ENCODE measurements at places on chromosomes 4 and X. TPM values are rescaled to one million over a fixed set of nuclear protein-coding genes. Genes with fewer than 3 reads are reported as not detected.

GRCh38 chrX:28550331-28550872 is 36.8 kb upstream of the IL1RAPL1 start:
- no peak for DNase-seq

DNA sequence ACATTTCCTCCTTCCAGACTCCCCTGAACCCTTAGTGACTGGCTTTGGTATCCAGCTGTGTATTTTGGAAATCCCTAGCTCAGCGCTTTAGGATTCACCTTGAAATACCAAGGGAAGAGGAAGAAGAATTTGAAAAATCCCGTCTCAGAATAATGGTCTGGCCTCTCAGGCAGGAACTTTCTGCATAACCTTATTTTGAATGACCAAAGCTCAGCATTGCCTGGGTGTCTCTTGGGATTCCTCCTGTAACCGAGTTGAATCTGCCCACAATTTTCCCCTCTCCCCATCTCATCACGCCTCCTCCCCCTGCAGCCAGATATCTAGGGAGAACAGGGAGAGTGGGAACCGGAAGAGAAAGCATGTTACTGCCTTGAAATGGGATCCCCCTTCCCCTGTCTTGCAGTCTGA is 116.2 kb downstream of the SMIM20 start:
- no peak for DNase-seq

GRCh38 chrX:20432048-20432447 is 165.3 kb upstream of the RPS6KA3 start:
- no peak for DNase-seq

- DNase-seq, result no peak
Observed at GRCh38 chrX:45138525-45138924, 62.2 kb downstream of the DIPK2B start.

DNA sequence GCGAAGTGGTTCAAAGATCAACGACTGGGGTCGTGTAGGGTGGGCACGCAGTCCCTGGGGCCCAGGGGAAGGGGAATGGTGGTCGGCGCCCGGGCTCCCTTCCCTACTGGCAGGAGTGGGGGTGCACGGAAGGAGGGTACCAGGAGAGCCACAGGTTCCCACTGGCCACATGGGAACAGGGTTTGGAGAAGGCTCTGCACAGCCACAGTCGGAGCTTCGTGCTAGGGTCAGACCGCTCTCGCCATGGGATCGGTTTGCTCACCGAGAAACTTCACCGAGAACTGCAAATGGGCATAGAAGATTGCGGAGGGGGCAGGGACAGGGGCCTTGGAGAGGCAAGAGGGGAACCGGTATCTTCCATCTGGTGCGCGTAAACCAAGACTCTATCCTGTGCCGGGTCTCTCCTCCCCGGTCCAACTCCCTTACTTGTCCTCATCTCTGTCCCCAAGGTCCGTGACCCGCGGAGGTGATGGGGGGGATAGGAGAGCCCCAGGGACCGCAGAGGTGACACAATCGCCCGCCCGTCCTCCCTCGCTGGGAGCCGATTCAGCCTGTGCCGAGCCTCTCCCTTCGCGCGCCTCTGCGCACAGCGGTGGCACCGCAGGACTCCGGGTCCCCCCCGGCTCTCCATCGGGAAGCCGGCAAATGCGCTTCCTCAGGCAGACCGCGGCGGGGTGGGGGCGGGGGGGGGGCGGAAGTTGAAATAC is 1.0 kb downstream of the SCD5 start:
- DNase-seq, result no peak

- no peak for DNase-seq
Observed at GRCh38 chr4:26171501-26171900, 149.3 kb upstream of the RBPJ start.

- DNase-seq, result no peak
Observed at GRCh38 chr4:152676052-152676854, 3.5 kb downstream of the TMEM154 start.

DNA sequence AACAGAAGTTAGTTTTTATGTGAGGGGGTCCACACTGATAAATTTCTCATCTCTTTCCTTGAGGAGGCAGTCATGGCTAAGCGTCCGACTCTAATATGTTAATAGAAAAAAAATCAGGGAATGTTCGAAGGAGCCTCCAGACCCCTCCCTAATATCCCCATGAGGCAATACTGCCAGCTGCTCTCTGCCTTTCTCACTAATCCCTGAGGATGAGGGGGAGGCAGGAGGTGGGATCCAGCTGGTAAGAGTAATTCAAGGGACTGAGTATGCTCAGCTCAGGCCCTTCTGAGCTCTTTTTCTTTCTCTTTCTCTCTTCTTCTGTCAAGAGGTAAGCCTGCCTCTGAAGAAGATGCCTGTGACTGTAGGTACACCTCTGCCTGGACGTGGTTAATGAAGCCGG is 51.7 kb downstream of the PIR start:
- DNase-seq, result no peak

GRCh38 chrX:103678199-103678993 is 8.1 kb downstream of the MORF4L2 start:
- no peak for DNase-seq

GRCh38 chr4:62670514-62670913 is 1470.4 kb downstream of the ADGRL3 start:
- DNase-seq, result no peak

GRCh38 chrX:40544343-40545266 is 36.2 kb upstream of the ATP6AP2 start:
- no peak for DNase-seq

- DNase-seq, result no peak
Observed at GRCh38 chr4:60359746-60360367, 840.3 kb upstream of the ADGRL3 start.

DNA sequence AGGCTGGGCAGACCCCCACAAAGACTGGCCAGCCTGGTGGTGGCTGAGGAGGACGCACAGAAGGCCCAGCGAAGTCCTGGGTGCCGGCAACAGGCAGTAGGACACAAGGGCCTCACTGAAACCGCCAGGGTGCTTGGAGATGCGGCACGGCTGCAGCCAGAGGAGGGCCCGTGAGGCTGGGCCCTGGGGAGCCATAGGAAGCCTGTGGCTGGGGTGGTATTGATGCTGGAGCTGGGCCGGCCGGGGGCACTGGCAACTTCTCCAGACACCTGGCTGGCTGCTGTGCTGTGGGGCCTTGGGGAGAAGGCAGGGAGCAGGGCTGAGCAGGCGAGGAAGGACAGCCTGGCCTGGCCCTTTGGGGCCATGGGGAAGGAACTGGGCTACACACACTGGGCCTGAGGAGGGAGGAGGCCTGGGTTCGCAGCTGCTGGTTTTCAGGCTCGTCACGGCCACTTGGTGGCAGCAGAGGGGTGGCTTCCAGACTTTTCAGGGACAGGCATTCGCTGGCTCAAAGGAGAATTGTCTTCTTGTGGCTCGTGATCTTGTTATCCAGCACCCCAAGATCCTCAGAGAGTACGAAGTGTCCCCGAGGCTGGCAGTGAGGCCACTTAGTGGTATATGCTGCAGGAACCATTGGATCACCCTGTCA is 37.2 kb downstream of the ATP2B3 start:
- peak; percentile 32 for DNase-seq

- no peak for DNase-seq
Observed at GRCh38 chr4:27245216-27245615, 384.6 kb downstream of the STIM2 start.

DNA sequence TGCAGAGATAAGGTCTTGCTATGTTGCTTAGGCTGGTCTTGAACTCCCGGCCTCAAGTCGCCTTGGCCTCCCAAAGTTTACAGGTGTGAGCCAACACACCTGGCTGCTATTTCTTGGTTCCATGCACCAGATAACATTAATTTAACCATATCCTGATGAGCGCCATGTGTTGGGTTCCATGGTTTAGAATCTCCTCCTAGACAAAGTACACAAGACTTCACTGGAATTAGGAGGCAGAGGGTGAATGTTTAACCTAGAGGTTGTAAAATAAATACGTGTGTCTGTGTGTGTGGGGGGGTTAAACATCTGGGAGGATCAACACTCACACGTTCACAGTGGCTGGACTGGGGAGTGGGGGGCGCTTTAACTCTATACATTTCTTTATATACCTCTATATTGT is 32.4 kb upstream of the SORCS2 start:
- DNase-seq, result peak; percentile 20

- no peak for DNase-seq
Observed at GRCh38 chr4:180598281-180598680, 1644.9 kb upstream of the TENM3 start.

- DNase-seq, result no peak
Observed at GRCh38 chrX:13428053-13428786, 108.4 kb upstream of the ATXN3L start.

GRCh38 chrX:38919202-38919601 is 117.9 kb downstream of the MID1IP1 start:
- DNase-seq, result no peak

DNA sequence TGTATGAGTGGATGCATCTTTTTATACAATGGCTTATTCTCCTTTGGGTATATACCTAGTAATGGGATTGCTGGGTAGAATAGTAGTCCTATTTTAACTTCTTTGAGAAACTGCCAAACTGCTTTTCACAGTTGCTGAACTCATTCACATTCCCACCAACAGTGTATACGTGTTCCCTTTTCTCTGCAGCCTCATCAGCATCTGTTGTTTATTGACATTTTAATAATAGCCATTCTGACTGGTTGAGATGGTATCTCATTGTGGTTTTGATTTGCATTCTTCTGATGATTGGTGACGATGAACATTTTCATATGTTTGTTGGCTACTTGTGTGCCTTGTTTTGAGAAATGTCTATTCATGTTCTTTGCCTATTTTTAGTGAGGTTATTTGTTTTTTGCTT is 687.0 kb upstream of the EPHA5 start:
- no peak for DNase-seq

DNA sequence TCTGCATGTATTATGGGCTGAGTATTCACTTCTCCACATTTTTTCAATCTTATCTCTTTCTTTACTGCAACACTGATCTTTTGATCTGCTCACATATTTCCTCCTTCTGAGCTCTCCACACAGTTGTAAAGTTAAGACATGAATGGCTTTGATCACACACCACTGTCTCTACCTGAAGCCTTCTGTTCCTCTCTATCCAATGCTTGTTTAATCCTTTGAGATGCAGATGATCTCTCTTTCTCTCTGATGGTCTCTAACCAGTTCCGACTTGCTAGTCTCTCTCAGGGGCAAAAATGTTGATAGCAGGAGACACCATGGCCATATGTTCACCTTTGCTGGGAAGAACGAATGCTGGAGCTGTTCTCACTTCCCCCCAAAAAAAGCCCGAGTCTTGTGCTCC is 162.4 kb downstream of the UNC5C start:
- no peak for DNase-seq

- DNase-seq, result no peak
Observed at GRCh38 chrX:41087201-41087600, 2.0 kb downstream of the USP9X start.

GRCh38 chr4:2290974-2291704 is 29.2 kb upstream of the MXD4 start:
- peak; percentile 31 for DNase-seq

- DNase-seq, result no peak
Observed at GRCh38 chr4:10492464-10492863, 35.2 kb upstream of the ZNF518B start.

- DNase-seq, result no peak
Observed at GRCh38 chr4:137651128-137651527, 118.8 kb upstream of the PCDH18 start.

DNA sequence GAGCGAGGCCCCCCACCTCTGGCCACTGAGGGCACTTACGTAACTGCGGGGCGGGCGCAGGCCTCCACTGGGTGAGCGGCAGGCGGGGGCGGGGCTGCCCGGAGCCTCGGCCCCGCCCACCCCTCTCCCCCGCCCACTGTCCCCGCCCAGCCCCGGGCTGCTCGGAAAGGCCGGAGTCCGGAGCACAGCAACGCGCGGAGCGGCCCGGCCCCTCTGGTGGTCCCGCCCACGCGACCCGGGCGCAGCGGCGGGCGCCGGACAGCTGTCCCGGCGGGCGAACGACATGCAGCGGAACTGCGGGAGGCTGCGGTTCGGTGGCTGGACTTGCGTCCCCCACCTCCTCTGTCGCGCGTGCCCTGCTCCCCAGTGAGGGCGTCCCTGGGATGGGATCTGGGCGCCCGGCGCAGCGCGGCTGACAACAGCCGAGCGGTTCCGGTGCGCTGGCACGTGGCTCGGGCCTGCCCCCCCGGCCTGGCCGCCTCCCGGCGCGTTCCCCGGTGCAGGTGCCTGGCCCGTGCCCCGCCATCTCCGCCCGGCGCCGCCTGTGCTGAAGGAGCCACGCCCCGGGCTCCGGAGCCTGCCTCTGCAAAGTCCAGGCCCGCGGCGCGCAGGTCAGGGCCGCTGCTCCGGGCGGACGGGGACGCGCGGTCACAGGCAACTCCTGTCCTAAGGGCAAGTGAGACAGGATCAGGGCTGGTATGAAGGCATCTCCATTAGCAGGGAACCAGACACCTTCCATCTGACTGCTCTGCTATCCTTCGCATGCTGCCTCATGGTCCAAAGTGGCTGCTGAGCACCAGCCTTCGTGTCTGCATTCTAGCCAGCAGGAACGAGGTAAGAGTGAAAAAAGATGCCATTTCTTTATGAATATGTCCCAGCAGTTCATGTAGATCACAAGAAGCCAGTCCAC is 21.8 kb upstream of the JAKMIP1 start:
- DNase-seq, result no peak

- DNase-seq, result no peak
Observed at GRCh38 chrX:40277672-40278071, 179.9 kb upstream of the BCOR start.

DNA sequence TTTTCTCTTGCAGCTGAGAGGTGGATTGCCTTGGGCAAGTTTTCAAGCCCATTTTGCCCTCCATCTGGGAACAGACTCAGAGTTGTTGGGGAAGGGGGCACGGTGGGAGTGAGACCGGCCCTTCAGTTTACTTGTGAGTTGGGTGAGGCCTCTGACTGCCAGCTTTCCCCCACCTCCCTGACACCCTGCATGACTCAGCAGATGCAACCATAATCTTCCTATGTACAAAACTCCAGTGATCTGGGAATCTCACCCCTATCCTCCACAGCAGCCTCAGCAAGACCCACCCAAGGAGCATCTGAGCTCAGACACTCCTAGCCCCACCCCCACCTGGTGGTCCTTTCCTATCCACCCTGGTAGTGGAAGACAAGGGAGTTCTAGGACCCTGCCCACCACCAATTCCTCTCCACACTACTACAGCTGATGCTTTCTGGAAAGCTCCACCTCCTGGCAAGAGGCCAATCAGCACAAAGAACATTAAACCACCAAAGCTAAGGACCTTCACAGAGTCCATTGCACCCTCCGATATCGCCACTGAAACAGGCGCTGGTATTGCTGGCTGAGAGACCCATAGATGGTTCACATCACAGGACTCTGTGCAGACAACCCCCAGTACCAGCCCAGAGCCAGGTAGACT is 99.4 kb upstream of the STK26 start:
- DNase-seq, result no peak

- no peak for DNase-seq
Observed at GRCh38 chr4:77833126-77833724, 14.1 kb upstream of the CNOT6L start.

Gene PPA2
- total RNA-seq, result 175 TPM

Gene BEX4
- total RNA-seq, result 21.9 TPM

Gene TMEM156
- total RNA-seq, result 1.0 TPM

Gene FABP2
- not detected for total RNA-seq

Gene SCFD2
- total RNA-seq, result 33.8 TPM

Gene VSIG4
- 63.3 TPM for total RNA-seq

Gene ATP1B4
- total RNA-seq, result not detected

Gene RNF175
- total RNA-seq, result not detected

Gene SYN1
- total RNA-seq, result not detected

Gene MAPK10
- 24.6 TPM for total RNA-seq
